ENCODE measurements at places on chromosomes 12 and 14.

DNA sequence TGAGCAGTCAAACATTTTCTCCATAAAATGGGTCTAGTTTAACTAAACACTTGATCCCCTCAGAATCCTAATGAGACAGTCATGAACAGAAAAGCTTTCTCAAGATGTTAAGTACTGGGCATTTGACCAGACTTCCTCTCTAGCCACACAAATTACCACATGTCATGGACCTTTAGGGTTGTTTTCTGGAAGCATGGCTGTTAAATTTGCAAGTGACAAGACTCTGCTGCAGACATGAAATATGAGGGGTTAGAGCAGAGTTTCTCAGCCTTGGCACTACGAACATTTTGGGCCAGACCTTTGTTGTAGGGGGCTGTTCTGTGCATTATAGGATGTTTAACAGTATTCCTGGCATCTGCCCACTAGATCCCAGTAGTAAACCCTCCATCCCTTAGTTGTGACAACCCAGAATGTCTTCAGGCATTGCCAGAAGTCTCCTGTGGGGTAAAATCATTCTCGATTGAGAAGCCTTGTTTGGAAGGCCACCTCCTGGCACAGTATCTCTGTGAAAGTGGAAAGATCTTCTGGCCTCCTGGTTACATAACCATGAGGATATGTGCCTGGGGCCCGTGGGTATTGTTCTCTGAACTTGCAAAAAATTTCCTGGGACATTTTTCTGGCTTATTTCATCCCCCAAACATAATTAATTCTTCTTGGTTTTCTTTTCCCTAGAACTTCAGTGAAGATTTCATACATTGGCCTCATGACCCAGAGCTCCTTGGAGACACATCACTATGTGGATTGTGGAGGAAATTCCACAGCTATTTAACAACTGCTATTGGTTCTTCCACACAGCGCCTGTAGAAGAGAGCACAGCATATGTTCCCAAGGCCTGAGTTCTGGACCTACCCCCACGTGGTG lies 4.3 kb downstream of the TMEM106C start:
- no peak for DNase-seq

GRCh38 chr14:77268989-77269600 lies 1.9 kb downstream of the NGB start:
- no peak for DNase-seq

GRCh38 chr12:104152685-104153241 lies 14.8 kb upstream of the NFYB start:
- no peak for DNase-seq

DNA sequence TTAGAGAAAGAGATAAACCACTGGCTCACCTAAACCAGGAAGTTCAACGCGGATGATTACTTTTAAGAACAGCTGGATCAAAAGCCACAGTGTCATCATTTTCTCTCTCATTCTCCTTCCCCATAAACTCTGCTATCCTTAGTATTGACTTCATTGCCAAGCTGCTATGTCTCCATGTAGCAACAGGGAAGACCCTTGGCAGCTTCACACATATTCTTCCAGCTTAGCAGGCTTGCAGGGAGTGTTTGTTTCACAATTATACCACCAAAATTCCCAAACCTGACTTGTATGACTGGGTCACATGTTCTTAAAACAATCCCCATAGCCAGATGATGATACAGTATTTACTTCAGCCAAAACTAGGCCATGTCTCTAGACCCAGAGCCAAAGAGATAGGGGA lies 235.5 kb downstream of the PAWR start:
- DNase-seq = no peak

DNA sequence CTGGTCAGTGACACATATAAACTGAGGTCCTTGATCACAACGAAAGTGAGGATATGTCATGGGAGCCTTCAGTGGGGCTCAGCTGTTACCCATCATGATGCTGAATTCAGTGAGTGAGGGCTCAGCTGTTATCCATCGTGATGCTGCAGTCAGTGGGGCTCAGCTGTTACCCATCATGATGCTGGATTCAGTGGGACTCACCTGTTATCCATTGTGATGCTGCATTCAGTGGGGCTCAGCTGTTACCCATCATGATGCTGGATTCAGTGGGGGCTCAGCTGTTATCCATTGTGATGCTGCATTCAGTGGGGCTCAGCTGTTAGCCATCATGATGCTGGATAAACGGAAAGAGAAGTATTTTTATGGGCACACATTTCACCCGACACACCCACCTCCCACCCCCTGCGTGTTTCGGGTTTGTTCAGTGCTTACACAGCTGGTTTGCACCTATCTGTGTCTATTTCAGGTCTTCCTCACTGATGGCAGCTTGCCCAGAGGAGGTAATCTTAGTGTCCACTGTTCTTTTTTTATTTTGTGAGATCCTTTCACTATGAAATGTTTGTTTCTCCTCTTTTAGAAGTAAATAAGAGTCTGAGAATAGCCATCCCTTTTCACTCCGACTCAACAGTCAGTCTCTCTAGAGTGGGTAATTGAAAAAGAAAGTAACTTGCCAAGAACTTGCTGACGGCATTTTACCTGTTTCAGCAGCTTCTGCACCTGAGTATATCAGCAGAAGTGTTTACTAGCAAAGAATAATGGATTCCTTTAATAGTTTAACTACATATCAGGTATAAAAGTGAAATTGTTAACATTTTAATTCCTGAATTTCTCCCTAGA lies 183.0 kb downstream of the ERC1 start:
- no peak for DNase-seq

DNA sequence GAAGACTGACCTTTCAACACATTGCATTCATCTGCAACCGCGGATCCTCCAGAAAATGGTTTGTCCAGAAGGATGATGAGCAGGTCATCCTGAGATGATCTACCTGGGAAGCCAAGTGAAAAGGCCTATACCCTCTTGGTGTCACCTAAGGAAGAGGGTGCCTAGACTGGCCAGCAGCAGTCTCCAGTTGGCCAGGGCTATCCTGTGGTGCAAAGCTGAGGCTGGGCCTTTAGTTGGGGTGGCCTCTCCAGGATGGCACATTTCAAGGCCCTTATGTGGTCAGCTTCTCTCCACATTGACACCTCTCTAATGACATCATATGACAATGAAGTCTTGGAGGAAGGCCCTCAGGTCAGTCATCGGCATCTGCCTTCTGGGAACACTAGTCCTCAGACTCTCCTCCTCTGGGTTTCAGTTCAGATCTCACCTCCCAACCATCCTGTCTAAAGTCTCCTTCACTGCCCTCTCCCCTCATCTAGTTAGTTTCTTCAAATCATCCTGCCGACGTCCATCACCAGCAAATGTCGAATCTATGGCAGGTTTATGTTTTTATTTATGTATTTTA lies 3.3 kb upstream of the SLC22A17 start:
- no peak for DNase-seq

- no peak for DNase-seq
Measured at GRCh38 chr12:46442738-46443137, 70.2 kb upstream of the SLC38A2 start.

DNA sequence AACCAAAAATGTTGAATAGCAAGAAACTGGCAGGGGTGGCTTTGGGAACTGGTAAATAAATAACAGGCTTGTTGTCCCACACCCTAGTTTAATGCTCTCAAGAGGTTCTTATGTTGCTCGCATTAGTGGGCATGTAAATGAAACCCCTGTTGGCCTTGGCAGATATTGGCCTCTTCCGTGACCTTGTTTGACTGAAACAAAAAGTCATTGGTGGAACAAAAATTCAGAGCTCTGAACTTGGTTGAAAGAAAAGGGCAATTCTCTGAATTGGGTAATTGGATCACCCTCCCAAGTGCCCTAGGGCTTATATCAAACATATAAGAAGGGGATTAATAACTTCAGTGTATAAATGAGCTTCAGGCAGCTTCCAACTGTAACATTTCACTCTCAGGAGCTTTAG lies 426.2 kb downstream of the ZFP36L1 start:
- no peak for DNase-seq

DNA sequence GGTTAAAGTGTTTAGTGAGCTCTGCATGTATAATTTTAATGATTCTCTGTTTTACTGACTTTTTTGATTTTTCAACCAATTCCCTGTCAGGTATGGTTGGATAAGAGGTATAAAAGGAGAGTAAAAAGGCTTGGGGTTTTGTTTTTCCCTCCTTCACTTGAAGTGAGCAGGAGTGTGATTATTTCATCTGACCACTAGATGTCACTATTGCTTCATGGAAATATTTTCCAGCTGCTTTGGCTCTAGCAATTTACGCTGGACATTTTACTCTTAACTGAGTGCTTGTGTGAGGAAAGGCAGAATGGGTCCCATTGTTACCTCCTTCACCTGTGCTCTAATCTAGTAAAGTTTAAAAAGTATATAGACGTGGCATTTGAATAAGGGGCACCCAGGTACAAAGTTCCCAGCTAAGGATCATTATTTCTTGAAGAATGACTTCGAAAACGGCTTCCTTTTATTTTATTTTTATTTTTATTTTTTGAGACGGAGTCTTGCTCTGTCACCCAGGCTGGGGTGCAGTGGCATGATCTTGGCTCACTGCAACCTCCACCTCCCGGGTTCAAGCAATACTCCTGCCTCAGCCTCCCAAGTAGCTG lies 66.5 kb downstream of the TBC1D30 start:
- DNase-seq = no peak

DNA sequence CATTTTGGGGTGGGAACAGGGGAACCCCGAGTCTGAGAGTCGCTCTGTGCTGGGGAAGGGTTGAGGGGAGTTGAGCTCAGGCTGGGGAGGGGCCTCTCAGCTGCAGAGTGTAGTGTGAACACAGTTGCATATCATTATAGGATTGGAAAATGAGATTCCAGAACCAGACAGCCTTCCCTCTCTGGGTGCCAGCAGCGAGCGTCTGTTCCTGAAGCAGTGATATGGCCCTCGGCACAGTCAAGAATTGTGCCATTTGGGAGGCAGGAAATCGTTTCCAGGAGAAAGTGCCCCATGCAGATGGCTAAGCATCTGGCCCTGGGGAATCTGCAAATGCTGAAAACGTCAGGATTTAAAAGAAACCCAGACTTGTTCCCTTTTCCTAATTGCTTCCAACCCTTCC lies 70.4 kb upstream of the SFSWAP start:
- DNase-seq = no peak

- no peak for DNase-seq
Measured at GRCh38 chr14:94164685-94165431, 9.3 kb upstream of the PPP4R4 start.

DNA sequence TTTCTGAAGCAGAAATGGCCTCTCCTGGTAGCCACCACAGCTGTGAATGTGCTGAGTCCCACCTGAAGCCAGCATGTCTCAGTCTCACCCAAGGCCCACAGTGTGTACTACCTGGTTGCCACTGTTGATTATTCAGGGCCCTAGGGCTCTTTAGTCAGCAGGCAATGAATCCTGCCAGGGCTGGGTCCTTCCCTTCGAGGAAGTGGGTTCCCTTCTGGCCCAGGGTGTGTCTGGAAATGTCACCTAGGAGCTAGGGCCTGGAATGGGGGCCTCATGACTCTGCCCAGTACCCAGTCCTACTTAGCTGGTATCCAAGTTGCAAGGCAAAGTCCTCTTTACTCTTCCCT lies 207.4 kb downstream of the SYNE2 start:
- DNase-seq = no peak

- DNase-seq = no peak
Measured at GRCh38 chr12:9753073-9753472, 7.6 kb downstream of the CD69 start.

DNA sequence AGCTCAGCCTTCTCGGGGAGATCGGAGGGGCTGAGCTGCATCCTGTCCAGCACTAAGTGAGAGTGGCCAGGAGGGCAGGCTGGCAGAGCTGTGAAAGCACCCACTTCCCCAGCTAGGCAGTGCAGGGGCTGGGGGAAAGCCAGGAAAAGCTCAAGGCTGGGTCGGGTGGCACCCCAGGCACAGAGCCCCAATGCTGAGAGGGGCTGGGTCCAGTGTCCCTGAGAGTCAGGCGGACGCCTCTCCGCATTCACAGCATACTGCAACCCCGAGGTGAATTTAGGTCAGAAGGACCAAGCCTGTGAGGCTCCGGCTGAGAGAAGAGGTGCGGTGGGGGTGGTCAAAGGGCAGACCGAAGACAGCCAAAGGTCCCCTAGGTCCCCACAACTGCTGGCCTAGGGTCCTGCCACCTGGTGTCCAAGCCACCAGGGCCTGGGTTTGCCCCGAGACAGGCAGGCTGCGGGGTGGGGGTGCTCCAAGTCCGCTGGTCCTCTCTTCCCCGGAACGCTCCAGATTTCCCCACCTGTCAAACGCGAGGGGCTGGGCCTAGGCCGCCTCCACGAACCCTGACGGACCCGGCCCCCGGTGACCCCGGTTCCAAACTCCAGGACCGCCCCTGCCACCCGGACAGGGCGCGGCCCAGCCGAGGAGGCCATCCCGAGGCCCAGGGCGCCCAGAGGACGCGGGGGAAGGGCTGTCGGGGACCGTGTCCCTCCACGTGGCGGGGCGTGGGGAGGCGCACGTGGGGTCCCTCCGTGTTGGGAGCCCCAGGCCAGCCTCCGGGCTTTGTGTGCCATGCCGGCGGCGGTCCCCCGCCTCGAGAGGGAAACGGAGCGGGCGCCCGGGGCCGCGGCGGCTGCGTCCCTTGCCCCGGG lies 527 bp downstream of the CAMKK2 start:
- DNase-seq = peak; percentile 18

DNA sequence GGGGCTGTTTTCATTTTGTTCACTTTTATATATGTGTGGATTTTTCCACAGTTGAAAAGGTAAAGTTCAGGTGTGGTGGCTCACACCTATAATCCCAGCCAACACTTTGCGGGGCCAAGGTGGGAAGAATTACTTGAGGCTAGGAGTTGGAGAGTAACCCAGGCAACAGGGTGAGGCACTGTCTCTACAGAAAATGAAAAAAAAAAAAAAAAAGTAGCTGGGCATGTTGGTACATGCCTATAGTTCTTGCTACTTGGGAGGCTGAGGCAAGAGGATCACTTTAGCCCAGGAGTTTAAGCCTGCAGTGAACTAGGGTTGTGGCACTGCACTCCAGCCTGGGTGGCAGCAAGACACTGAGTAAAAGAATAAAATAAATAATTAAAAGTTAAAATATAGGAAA lies 326.5 kb downstream of the NAV3 start:
- no peak for DNase-seq

GRCh38 chr14:33081259-33081658 lies 142.6 kb downstream of the NPAS3 start:
- DNase-seq = no peak

Measured in CD8-positive, alpha-beta memory T cell (primary cell).